ENCODE measurements at places on chromosomes 5 and 9.

DNA sequence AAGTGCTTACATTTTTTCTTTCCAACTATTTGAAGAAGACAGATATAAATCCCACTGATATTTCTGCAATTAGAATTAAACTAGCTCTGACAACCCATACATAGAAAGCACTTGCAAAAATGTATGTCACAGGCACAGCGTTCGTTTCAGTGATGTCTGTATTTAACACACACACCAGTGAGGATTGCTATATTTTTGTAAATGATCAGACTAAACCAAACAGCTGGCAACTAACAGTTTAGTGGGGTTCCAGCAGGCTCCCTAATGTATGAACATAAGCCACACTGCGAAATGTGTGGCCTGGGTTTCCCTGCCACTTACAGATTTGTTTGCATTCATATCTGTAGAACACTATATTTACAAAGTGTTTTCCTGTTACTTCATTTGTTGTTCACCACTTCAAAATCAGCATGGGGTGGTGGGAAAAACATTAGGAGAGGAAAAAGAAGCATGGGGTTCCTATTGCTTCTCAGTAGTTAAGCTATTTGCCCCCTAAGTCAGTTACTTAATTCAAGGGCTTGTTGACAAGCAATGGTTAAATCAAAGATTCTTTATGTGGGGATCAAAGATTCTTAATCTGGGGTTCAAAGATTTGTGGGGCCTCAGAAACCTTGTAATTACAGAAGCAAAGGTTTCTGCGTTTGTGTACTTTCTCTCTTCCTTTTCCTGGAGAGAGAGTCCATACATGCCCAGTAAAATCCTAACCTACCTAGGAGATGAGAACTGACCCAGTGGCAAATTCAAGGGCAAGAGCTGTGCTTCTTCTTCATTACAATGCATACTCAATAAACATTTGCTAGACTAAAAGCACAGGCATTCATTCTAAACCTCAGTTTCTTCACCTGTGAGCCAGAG is 27.1 kb downstream of the ZNF608 start:
- DNase-seq = no peak

DNA sequence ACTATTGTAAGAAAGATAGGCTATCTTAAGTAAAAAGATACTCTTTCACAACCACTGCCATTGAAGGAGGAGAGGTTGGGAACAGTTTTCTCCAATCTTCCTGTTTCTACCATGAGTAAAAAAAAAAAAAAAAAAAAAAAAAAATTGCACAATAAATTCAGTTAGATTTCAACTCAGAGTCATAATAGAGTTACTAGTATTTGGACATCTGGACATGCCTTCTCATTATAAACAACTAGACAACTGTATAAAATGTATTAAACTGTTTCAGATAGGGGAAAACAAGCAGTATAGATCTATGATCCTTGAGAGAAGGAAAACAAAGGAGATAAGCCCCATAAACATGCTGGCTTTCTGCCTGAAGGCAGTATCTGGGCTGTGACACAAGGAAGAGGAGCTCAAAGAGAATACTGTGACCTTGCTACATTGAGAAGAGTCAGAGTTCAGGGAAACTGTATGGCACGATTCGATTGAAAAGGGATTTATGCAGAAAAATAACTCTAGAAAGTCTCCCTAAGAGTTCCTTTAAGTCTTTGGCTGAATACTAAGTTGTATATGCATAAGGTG is 249.2 kb upstream of the POU5F2 start:
- no peak for DNase-seq

GRCh38 chr9:114721491-114722079 is 39.6 kb upstream of the TEX48 start:
- DNase-seq = no peak

DNA sequence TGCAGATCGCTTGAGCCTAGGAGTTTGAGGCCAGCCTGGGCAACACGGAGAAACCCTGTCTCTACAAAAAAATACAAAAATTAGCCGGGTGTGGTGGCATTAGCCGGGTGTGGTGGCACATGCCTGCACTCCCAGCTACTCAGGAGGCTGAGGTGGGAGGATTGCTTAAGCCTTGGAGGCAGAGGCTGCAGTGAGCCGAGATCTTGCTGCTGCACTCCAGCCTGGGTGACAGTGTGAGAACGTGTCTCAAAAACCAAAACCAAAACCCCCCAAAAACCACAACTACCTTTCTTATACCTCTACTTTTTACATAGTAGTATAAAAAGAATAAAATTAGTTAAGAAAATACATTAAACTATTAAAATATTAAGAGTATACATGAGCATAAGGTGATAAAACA is 121.2 kb downstream of the RAPGEF6 start:
- DNase-seq = no peak

DNA sequence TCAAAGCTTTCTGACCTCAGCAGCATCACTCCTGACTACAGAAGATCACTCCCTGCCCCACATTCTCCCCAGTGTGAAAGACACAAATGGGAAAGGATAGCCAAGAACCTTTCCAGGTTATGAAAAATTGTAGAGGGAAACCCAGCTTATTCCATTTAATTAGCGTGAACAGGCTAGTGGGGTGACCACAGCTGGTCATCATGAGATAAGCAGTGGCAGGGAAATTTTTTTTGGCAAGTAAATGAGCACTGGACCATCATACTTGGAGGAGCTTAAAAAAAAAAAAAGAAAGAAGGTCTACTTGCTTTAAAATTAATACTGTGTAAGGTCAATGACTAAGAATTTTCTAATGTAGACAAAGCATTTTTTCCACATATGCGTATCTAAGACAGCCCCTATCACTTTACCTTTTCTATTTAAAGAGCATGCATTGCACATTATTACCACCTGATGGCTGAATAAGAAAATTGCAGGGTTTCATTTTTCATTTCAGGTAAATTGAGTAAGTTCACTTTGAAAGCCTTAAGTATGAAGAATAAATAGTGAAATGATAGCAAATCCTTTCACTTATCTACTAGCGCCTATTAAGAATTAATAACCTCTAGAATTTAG is 123.6 kb downstream of the ELAVL2 start:
- no peak for DNase-seq

GRCh38 chr5:177531209-177531940 is 14.6 kb upstream of the DDX41 start:
- DNase-seq = no peak

DNA sequence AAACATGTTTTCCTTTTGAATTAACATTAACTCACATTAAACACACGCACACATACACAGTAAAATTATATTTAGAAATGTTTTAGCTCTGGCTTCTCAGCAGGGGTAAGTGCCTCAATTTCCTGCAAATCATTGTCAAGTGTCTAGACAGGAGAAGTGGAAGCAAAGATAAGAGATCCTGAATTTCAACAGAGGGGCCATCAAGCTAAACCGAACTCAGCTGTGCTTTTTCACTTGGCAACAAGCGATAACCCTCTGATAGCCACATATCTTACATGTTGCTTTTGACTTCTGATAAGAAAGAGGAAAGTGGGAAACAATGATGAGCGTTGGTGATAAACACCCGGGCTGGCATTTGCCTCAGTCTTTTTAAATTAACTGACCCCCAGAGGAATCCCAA is 79.7 kb upstream of the SPDL1 start:
- DNase-seq = no peak

GRCh38 chr5:73673161-73673591 is 47.2 kb downstream of the ARHGEF28 start:
- DNase-seq = no peak

DNA sequence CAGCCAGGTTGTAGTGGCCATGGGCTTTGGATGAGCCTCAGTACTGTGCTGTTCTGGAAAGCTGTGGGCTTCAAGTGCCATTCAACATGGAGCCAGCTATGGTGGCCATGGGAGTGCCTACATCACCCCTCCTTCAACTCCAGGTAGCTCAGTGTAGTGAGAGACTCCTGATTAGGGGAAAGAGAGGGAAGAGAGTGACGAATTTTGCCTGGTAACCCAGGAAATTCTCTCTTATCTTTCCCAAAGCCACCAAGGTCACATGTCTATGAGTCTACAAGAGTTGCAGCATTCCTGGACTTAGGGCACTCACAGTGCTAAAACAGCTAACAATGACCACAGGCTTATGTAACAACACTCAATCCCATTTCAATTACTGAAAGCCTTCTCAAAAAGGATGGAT is 81.7 kb upstream of the SPTLC1 start:
- no peak for DNase-seq

DNA sequence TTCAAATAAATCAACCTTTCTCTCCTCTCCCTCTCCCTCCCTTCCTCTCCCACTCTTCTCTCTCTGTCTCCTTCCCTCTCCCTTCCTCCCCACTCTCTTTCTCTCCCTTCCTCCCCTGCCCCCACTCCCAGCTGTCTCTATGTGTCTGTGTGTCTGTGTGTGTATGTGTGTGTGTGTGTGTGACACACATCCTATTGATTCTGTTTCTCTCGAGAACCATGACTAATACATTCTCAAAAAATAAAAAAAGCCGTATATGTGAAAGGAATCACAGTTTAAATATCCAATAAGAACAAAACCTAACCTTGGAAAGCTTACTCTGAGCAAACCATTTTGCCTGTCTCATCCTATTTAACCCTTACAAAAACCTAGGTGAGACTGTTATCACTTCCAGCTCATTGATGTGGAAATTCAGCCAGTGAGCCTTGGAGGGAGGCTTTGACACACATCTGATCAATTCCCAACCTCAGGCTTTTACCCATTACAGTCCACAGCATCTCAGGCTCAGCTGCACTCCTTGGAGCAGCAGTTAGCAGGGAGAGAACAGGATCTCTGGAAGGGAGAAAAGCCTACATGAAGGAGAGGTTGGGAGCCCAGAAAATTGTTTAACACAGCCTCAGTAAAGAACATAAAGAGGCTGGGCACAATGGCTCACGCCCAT is 8.3 kb downstream of the HSD17B3 start:
- no peak for DNase-seq

DNA sequence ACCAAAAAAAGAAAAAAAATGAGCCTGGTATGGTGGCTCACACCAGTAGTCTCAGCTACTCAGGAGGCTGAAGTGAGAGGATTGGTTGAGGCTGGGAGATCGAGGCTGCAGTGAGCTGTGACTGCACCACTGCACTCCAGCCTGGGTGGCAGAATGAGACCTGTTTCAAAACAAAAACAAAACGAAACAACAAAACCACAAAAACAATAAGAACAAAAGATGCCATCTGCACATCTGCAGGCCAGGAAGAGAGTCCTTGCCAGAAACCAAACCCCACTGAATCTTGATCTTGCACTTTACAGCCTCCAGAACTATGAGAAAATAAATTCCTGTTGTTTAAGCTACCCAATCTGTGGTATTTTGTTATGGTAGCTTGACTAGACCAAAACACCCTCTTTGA is 207.7 kb downstream of the YTHDC2 start:
- DNase-seq = no peak

GRCh38 chr5:179554981-179555380 is 4.6 kb downstream of the RUFY1 start:
- no peak for DNase-seq

DNA sequence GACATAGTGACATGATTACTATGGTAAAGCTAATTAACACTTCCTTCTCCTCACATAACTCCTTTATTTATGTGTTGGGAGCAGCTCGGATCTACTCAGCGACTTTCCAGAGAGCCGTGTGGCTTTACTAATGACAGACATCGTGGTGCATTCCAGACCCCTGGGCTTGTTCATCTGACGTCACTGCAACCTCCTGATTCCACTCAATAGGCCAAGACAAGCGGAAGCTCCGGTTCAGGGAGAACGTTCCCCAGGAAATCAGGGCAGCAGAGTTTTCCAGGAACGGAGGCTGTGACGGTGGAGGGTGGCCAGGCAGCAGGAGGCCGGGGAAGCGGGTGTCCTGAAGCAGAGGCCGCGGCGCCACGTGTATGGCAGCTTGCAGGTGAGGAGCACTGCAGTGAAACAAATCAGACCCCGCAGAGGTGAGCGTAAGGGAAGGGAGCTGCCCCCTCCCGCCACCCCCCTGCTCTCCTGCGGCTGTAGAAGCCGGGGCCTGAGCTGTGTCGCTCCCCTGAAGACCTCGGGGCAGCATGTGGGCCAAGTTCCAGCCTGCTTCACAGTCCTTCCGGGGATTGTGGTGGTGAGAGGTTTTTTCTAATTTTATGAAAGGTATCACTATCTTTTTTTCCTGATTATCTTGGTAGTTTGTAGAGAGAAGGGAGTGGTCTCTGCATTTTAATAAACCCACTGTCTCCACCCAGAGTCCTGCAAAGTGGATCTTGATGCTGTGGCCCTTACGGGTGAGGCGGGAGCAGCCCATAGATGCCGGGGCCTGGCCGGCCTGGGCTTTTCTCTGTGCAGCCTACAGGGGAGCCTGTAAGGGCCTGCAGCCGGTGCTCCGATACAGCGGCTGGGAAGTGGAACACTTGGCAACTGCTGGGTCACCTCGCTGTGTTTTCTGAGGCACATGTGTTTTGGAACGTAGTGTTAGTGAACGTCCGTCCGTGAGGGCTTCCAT is 220.4 kb upstream of the IRX4 start:
- DNase-seq = no peak

- no peak for DNase-seq
Measured at GRCh38 chr9:34253460-34253837, 74.6 kb downstream of the UBAP1 start.
